ENCODE measurements at places on chromosomes 2 and 18.

- DNase-seq, result no peak
Observed at GRCh38 chr2:10326707-10327594, 24.2 kb downstream of the HPCAL1 start.

- DNase-seq, result no peak
Observed at GRCh38 chr18:34807106-34807796, 97.2 kb downstream of the DTNA start.

GRCh38 chr2:99867770-99868169 is 274.6 kb downstream of the AFF3 start:
- DNase-seq, result no peak

DNA sequence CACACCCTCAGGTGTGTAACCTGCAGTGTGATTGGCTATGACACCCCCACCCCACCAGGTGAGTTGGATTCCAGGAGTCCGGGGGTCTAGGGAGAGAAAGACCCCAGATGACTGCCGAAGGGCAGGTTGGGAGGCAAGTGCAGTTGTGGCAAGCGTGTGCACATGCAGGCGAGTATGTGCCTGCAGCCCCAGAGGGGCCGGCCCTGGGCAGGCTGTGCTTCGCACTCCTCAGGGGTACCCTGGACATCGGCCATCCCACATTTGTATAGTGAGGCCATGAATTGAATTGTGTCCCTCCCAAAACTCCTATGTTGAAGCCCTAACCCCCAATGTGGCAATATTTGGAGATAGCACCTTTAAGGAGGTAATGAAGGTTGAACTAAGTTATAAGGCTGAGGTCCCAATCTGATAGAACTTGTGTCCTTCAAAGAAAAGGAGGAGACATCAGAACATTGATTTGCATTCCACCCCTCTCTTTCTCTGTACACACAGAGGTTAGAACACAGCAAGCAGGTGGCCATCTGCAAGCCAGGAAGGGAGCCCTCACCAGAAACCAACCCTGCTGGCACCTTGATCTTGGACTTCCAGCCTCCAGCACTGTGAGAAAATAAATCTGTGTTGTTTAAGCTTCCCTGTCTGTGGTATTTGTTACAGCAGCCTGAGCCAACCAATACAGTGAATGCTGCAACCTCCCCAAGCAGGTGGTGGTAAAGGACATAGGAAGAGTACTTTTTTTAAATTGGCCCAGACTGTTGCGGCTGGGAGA is 241.8 kb downstream of the TFCP2L1 start:
- no peak for DNase-seq

GRCh38 chr18:31241425-31241824 is 76.5 kb upstream of the DSG1 start:
- DNase-seq, result no peak

DNA sequence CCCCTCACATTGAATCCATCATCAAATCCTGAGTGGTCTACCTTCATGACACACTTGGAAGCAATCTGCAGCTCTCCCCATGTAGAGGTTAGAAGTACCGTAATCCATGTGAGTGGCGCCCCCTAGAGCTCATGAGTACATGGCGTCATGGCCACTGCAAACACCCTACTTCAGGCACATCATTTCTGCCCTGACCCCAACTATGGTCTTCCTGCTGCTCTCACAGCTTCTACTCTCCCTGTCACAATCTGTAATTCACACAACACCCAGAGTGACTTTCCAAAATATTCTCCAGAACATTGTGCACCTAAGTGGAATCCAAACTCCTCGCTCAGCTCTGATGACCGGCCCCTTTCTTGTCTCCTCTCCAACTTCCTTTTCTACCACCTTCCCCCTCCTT is 141.9 kb downstream of the ANKRD44 start:
- DNase-seq, result peak; percentile 62

DNA sequence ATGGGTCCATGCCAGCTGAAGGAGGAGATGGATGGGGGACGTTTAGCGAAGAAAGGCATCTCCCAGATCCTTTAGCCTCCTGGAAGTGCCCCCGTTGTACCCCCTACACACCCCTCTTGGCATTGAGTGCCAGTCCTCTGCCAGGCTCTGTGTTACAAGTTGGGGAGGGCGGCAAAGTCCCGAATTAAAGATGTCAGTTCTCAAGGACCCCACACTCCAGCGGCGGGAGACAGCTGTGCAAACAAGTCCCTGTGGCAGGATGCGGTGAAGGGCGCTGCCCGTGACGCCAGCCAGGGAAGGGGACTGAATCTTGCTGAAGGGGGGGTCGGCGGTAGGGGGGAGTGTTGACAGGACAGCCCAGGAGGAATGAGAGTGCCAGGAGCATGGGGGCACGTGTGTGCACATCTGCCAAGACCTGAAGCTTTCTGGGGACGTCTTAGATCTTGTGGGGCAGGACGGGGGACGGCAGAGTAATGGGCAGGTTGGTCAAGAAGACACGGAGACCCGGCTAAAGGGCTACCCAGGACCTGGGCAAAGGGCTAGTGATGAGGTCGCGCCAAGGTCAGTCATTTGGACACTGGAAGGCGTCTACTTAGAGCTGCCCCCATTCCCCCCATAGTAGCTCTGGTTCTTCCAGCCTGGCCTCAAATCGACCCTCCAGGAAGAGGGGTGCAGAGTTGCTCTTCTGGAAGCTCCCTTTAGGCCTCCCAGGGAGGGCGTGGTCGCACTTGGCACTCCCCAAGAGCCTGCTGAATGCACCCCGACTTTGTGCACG is 2.8 kb upstream of the CTDSP1 start:
- peak; percentile 46 for DNase-seq

DNA sequence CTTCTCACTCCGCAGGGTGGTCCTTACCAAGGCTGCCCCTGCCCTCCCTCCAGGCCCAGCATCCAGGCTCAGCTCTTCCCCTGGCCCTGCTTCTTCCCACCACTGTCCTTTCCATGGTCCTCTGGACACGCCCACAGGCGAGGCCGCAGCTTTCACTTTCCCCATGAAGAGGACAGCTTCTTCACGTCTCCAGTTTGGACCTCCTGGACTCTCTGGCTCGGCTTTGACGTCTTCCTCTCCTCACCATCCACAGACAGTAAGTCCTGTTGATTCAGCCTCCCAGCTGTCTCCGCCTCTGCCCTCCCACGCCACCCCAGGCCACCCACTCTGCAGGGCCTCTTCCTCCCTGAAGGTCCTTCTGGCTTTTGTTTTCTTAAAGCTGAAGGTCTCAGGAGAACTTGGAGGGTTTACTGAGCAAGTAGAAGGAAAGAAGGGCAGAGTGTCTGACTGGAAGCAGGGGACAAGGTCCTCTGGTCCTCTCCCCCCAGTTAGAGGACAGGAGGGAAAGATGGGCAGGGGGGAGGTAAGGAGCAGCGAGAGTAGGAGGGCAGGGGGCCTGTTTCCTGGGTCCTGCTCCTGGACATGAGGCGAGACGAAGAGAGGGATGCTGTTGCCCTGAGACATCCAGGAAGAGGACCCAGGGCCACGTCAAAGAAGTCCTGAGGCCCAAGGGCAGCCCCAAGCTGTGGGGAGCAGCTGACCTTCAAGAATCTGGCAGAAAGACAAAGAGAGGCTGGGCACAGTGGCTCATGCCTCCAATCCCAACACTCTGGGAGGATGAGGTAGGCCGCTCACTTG is 24.7 kb upstream of the NMUR1 start:
- DNase-seq, result no peak

DNA sequence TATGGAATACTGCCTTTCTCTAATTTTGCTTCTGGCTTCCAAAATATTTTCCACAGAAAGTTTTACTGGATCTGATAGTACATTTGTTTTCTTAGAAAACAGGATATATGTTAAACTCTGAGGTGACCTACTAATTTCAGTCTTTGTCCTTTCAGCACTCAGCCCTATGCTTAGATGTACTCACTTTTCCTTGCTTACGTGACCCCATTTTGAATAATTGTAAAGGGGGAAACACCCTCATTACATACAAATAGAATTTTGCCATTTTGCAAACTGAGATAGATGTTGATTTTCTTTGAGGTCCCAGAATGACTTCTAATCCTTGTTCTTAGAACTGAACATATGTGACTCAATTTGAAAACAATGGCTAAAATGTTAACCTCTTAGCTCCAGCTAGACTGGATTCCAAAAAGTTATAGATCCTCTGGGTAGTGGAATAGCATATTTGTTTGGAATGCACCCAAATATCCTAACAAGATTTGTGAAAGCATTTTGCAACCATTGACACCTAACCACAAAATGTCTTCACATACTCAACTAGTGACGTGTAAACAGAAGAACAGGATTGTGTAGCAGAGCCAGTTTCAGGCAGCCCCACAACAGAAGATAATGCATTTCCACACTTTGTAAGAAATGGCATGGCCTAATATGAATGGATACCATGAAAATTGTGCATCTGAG is 44.8 kb upstream of the EHBP1 start:
- no peak for DNase-seq

- DNase-seq, result no peak
Observed at GRCh38 chr18:57574866-57575265, 11.6 kb downstream of the FECH start.

DNA sequence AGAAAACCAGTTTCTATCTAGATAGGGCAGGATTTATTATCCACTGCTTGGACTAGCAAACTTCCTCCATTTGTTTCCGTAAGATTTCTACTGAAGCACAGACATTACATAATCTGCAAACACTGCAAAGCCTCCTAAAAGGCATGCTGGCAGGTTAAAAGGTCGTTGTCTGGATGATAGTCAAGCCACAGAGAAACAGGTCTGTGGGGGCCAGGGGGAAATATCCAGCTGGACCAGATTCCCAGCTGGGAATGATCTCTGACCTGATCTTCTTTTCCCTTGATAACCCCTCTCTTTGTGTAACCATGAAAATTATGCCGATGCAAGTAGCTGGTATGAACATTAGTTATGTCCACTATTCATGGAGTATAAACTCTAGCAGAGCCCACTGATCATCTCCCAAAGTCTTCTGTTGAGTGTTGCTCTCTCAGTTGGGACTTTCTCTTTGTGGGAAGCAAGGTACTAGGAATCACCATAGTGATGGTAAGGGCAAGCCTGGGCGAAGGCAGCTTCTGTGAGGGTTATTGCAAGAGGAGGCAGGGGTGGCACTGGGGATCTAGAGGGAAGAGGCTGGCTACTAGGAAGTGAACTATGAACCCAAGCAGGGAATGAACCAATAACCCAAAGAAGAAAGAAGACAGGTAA is 61.3 kb downstream of the GDF7 start:
- DNase-seq, result no peak

DNA sequence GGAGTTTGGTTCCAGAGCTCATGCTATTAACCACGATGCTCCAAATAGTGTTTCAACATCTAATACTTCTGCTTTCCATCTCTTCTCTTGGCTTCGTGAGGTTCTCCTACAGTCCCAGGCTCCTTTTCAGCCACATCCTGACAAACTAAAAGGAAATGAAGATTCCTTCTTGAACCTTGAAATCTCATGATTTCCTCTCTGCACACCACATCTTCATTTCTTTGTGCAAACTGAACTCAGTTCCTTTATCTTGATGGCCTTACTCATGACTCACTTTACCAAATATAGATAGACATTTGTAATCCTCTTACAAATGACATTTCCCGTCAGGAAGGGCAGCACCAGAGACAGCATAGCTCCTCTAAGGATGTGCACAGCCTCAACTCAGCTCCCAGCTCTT is 50.0 kb upstream of the ITGA4 start:
- no peak for DNase-seq

GRCh38 chr2:173048522-173048896 is 27.1 kb upstream of the MAP3K20 start:
- DNase-seq, result no peak

GRCh38 chr18:26863122-26863879 is 2.2 kb downstream of the AQP4 start:
- DNase-seq, result no peak

DNA sequence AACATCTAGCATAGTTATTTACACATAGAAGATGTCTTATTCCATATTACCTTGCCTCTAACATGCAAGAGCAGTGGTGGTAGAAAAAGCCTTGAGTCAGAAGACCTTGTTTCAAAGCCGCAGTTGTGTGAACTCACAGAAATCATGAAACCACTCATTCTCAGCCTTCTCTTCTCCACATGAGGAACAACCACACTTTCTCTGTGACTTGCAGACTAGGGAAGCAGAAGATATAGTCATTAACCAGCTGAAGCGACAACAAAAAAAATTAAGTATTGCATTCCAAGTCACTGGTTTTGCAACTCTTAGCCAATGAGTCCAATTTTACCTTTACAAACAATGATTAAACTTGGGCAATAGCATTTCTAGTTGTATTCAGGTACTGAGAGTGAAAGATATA is 19.0 kb downstream of the TWSG1 start:
- no peak for DNase-seq

DNA sequence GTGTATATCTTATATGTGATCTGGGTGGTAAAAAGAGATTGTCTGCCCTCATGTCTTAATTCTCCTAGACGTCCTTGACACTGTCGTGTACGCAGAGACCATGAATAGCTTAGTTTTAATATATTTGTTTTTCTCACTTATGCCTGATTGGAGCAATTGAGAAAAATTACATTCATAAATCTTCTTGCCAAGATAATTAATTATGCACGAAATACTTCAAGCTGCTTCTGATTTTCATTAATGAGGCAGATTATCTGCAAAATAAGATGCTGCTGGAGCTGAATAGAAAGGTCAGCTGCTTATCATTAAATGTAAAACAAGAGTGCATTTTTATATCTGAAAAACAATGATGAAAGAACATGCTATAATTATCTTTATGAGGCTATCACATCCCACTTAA is 95.9 kb downstream of the CCDC141 start:
- no peak for DNase-seq

DNA sequence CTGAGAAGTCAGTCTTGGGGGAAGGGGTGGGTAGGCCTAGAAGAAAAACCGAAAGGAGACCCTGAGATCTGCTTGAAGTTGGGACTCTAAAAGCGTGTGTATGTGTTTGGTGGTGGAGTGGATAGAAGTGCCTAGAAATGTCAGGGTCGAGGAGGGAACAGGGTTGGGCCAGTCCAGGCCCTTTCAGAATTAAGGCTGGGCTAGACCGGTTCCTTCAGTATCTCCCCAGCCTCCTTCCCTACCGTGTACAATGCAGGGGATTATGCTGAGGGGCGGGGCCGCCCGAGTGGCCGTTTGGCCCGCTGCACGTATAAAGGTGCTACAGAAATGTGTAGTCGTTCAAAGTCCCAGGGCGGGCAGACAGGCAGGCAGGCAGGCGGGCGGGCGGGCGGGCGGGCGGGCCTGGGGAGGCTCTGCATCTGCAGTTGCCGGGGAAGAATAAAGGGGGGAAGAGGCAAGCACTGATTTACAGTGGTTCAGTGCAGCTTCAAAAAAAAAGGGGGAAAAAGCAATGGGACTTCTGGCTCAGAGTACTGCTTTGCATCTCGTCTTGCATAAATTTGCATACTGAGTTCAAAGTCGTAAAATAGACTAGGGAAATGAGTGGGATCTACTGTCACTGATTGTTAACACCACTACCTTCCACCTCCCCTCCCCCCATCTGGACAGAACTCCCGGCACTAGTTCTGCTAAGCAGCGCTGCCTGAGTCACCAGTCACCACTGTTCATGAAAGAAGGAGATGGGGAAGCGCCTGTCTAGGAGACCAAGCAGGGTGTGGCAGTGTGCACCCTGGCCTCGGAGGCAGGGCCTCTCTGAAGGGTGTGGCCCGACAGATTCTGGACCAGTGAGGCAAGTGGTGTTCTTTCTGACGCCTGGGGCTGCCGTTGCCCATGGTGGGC is 3.6 kb downstream of the IGFBP2 start:
- no peak for DNase-seq

All from activated T-cell treated with anti-CD3 and anti-CD28 coated beads for 24 hours (primary cell).